ENCODE measurements at places on chromosomes 16 and 17.
A peak's percentile ranks its signal among the peaks of the same experiment; 100 is the strongest.

GRCh38 chr17:2814481-2815341, 18.5 kb downstream of the RAP1GAP2 start:
- DNase-seq = no peak

DNA sequence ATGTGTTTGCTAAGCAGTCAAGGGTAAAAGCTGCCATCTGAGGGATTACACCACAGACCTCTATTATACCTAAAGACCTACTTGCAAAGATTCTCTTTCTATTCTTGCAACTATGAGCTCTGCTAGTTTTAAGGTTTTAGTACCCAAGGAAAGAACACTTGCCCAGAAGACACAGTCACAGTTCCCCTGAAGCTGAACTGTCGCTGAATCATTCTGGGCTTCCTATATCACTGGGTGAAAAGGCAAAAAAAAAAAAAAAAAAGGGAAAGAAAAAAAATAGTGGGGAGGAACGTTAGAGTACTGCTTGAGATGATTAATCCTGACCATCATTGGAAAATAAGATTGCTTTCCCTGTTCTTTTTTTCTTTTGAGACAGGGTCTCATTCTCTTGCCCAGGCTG, 37.9 kb downstream of the LYRM1 start:
- no peak for DNase-seq

DNA sequence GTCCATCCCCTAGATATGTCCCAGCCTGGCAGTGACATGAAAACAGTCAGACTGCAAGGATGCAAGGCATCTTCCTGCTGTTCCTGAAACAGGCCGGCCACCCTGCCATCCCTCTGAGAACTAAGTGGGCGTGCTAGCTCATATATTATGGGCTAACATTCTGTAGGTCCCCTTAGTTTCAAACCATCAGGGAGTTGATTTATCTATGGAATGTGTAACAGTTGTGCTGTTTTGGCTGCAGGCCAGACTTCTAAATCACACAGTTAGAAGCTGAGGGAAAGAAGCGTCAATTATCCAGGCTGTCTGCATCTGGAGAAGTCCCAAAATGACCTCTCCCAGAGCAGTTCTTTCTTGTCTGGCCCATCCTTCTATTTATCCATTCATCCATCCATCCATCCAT, 102.7 kb upstream of the DNAH9 start:
- DNase-seq = no peak

DNA sequence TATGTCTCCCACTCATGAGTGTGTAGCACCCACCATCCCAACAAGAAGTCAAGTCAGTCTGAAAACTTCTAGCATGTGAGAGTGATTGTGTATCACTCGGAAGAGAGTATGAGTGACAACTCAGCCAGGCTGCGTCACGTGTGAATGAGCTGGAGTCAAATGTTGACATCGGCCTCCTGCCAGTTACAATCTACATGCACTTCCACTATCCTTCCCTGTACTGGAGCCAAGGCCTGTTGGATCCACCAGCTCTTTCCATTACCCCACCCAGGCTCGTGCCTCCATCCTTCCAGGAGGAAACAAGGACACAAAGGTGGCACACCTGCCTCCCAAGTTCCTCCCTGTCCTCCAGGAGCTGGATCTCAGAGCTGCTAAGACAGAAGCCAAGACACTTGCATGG, 64.5 kb downstream of the ASIC2 start:
- DNase-seq = no peak

DNA sequence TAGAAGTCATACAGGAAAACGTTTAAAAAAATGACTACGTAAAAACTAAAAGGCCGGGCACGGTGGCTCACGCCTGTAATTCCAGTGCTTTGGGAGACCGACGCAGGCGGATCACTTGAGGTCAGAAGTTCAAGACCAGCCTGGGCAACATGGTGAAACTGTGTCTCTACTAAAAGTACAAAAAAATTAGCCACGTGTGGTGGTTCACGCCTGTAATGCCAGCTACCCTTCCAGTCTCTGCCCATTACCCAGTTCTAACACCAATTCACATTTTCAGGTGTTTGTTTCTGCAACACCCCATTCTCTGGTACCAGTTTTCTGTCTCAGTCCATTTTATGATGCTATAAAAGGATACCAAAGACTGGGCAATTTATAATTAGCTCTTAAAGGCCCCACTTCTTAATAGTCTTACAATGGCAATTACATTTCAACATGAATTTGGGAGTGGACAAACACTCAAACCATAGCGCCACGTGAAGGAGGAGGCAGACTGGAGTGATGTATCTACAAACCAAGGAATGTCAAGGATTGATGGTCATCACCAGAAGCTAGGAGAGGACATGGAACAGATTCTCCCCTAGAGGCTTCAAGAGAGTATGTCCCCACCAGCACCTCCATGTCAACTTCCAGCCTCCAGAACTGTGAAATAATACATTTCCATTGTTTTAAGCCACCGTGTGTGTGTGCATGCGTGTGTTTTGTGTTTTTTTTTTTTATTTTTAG, 791 bp upstream of the C17orf75 start:
- no peak for DNase-seq

GRCh38 chr16:3101018-3101840, 2.1 kb upstream of the ZSCAN10 start:
- no peak for DNase-seq

- peak; percentile 59 for DNase-seq
Measured at GRCh38 chr16:1048442-1049112, 24.0 kb upstream of the SSTR5 start.
